ENCODE measurements at places on chromosomes 5 and 9. TPM values are rescaled to one million over a fixed set of nuclear protein-coding genes. Genes with fewer than 3 reads are reported as not detected.

The C9orf57 gene
- total RNA-seq, result not detected

The BTNL3 gene
- total RNA-seq, result not detected

The RCL1 gene
- 15.8 TPM for total RNA-seq

The SLC6A3 gene
- not detected for total RNA-seq

The TLX3 gene
- not detected for total RNA-seq

The CATSPER3 gene
- total RNA-seq, result not detected

The MARCOL gene
- total RNA-seq, result not detected

The UGCG gene
- total RNA-seq, result 71.4 TPM

The RANBP6 gene
- 15.5 TPM for total RNA-seq

The PCDHA3 gene
- not detected for total RNA-seq

The RNF208 gene
- 0.13 TPM for total RNA-seq

The F2RL1 gene
- 125 TPM for total RNA-seq

The CREBRF gene
- total RNA-seq, result 2.7 TPM

The FAM221B gene
- not detected for total RNA-seq

The CDH9 gene
- total RNA-seq, result 0.13 TPM

The NEUROG1 gene
- not detected for total RNA-seq

The CACFD1 gene
- 9.4 TPM for total RNA-seq

The DBH gene
- not detected for total RNA-seq

The PIP5K1B gene
- total RNA-seq, result not detected

The NUTM2F gene
- total RNA-seq, result not detected

The DAPK1 gene
- total RNA-seq, result 1.6 TPM

The RELL2 gene
- total RNA-seq, result 3.7 TPM

Data from epithelial cell of alveolus of lung (primary cell).